ENCODE measurements at places on chromosomes 1 and 21.
A peak's percentile ranks its signal among the peaks of the same experiment; 100 is the strongest.

DNA sequence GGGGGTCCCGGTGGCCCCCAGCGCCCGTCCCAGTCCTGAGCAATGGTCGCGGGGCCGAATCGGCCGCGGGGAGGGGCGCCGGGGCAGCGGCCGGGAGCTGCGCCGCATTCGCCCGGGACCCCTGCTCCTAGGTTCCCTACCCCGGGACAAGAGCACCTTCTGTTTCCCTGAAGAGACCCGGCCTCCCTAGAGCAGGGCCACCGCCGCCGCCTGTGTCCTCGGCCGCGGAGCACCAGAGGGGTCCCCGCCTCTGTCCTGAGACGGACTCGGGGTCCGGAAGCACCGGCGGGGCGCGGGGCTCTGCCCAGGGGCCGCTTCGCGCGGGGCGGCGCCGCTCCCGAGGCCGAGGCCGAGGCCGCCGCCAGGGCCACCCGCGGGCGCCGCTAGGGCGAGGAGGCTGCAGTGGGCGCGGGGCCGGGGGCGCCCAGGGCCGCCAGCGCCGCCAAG, 157.9 kb downstream of the CASZ1 start:
- DNase-seq, result no peak

- DNase-seq, result no peak
Observed at GRCh38 chr1:40404670-40405462, 31.3 kb downstream of the SMAP2 start.

DNA sequence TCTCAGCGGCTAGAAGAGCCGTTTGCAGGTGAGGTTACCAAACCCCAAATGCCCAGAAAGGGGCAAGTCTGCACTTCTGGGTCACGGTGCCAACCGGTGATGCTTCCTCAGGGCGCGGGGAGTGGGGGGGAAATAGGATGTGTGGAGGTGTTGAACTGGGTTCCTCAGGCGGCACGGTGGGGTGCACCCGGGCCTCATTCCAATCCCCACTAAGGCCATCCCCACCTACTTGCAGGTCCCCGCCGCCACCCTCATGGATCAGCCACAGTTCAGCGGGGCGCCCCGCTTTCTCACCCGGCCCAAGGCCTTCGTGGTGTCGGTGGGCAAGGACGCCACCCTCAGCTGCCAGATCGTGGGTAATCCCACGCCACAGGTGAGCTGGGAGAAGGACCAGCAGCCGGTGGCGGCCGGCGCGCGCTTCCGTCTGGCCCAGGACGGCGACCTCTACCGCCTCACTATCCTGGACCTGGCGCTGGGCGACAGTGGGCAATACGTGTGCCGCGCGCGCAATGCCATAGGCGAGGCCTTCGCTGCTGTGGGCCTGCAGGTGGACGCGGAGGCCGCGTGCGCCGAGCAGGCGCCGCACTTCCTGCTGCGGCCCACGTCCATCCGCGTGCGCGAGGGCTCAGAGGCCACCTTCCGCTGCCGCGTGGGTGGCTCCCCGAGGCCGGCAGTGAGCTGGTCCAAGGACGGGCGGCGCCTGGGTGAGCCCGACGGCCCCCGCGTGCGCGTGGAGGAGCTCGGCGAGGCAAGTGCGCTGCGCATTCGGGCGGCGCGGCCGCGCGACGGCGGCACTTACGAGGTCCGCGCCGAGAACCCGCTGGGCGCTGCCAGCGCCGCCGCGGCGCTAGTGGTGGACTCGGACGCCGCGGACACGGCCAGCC, 3.9 kb downstream of the OBSCN start:
- no peak for DNase-seq

DNA sequence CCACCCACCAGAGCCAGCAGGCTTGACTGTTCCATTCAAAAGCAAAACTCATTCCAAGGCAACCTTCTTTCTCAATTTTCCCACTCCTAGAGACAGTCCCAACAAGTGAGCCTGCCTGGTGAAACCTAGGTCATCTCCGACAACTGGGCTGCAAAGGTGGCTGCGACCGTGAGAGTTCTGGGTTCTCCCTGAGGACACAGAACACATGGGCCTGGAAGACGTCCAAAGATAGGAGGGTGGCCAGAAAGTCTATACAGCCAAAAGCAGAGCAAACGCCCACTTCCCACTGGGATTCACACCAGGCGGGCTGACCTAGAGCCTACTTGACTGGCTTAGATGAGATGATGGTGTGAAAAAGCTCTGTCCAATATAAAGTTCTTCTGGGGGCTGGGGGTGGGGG, 90.2 kb upstream of the GRIK3 start:
- no peak for DNase-seq

- no peak for DNase-seq
Observed at GRCh38 chr1:41322835-41323234, 38.4 kb upstream of the FOXO6 start.

GRCh38 chr1:185598332-185598731, 135.9 kb upstream of the HMCN1 start:
- no peak for DNase-seq

DNA sequence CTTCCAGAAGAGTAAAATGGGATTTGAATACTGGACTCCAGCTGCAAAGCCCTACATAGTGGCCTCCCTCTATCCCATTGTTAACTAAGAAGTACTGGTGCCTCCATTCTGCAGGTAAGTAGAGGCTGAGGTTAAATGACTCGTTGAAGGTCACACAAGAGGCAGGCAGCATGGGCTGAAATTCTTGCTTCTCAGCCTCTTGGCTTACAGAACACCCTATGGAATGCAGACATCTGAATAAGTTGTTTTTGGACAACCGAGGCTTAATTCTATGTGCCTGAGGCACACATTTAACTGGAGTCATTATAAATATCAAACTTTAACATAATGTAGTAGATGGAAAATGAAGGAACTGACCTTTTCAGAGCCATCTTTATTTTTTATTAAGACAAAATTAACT, 5.7 kb downstream of the DNAJC11 start:
- no peak for DNase-seq

- no peak for DNase-seq
Observed at GRCh38 chr21:17343055-17343454, 169.8 kb upstream of the CXADR start.

DNA sequence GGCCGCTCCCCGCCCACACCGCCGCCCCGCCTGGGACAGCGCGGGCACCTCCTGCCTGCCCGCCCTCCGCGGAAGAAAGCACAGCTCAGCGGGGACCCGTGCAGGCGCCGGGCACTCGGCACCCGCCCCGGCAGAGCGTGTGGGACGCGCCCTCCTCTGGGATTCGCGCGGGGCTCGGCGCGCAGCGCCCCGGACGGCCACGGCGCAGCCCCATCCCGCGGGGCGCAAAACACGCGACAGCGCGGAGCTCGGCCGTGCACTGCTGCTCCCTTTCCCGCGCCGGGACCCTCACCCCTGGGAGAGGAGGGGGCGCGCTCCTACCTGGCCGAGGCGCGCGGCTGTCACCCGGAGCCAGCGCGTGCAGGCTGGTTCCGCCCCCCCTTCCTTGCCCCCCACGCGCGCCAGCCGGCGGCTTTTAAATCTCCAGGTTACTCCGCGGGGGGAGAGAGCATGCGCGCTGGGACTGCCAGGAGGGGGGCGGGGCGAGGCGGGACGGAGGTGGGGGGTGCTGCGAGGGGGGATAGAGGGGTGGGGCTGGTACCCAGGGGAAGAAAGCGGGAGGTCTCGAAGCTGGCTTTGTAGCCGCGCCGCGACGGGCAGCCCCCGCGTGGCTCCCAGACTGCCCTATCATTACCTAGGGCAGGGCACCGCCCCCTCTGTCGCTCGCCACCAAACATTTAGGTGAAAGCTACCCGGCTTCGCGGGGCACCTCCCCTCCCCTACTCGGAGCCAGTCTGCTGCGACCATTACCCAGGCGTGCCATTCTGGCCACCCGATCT, at the start of gene SLC45A3:
Gene SLC45A3 (minus strand): TSS at position 437 of the 779 bp plus-strand sequence. CDS start 15,853 bp downstream, outside the sequence.
- DNase-seq, result peak; percentile 17

- no peak for DNase-seq
Observed at GRCh38 chr1:90386899-90387720, 330.0 kb downstream of the BARHL2 start.

- no peak for DNase-seq
Observed at GRCh38 chr1:14265495-14265894, 333.0 kb upstream of the KAZN start.

DNA sequence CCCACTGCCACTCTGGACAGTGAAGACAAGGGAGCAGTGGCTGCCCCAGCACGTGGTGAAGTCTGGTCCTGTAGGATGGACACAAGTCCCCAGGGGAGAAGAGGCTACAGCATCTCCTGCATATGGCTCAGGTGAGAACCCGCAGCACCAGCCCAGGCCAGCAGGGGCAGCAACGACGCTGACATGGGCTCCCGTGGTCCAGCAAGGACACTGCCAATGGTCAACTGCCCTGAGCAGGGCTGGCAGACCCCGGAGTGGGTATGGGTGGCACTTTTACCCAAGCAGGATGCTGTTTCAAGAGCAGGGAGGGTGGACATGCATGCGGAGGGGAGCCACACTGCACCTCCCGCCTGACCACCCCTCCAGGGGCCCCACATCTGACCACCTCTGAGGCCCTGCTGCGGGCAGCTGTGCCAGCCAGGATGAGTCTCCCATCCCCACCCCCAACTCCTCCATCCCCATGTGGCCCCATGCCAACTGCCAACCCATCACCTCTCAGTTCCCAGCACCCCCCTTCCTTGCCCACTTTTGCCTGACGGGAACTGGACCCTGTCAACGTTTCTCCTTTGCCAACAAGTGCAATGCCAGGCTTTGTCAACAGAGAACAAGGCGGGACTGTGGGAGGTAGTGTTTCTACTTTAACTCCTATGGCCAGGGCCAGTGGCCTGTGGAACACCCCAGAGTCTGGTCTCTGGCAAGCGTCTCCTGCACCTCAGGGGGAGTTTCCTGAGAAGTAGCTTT, 8.6 kb downstream of the MORN1 start:
- DNase-seq, result no peak

DNA sequence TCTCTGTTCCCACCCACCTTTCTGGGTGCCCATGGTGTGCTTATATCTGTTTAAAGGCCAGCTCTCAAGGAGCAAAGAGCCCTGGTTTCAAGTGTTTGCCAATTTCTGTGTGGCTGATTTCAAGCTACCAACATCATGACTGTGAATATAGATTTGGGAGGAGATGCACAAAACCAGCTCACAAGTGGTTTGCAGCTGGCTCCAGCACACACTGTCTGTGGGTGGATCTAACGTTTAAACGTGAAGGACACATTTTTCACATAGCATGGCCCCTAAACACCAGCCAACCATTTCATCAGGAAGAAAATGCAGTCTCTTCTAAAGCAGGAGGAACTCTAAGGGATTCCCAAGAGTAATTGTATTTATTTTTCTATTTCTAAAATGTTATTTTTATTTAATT, 65.2 kb downstream of the FCRL5 start:
- no peak for DNase-seq

GRCh38 chr1:111729946-111730681, 9.1 kb downstream of the INKA2 start:
- no peak for DNase-seq

DNA sequence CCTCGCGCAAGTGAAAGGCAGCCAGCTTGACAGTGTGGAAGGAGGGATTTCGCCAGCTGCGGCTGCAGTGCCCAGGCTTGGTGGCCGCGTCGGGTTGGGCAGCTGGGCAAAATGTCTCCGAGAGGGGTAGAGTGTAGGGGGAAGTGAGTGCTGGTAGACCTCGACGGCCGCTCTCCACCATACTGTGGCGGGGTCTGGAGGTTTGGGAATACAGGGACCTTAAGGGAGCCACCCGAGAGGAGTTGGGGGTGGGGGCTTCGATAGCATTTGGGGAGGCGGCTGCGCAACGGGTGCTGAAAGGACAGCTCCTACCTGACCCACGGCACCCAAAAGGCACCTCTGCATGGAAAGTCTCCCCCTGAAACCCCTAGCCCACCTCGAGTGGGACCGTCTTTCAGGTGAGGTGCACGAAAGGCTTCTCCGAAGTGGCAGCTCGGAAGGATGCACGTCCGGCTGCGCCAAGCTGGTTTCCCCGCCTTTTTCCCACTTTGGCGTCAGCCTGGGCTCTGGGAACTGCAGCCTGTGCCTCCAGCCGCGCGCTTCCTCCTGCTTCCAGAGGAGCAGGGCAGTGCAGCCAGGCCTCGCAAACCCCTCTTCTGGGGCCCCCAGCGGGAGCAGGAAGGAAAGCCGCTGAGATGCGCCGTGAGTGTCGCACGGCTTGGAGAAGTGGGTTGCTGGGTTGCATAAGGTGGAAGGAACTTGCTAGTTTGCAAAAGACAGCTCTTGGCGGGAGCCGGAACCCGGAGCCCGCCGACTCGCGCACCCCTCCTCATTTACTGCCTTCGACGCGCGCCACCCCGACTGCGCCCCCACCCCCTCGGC, 531 bp upstream of the HMGN2 start:
- DNase-seq, result no peak

DNA sequence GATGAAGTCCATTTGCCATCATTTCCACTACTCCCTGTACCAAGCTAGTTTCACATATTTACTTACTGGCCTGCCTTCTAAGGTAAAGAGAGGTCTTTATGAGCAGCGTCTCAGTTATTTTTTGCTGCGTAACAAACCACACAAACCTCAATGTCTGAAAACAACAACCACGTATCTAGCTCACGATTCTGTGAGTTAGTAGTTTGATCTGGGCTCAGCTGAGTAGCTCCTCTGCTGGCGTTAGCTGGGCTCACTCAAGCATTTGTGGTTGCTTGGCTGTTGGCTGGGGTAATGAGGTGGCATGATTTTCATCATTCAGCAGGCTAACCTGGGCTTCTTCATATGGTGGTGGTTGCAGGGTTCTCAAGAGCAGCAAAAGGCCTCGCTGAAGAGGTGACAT, 225.4 kb downstream of the FOXD2 start:
- no peak for DNase-seq

DNA sequence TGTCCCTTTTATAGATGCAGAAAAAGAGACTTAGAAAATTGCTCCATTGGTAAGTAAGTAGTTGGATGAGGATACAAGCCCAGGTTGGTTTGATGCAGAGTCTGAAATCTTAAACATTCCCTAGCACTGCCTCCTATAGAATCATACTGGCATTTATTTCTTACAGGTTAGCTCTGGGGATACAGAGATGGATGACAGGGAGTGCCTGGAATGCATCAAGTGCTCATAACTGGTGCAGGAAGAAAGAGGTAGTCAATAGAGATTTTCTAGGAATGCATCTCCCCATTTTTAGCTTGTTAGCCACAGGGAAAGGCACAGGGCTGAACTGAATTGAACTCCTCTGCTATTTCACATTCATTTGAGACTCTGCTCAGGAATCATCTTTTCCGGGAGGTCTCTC, 269.0 kb upstream of the USP24 start:
- DNase-seq, result no peak

GRCh38 chr1:242209063-242209462, 210.2 kb upstream of the MAP1LC3C start:
- no peak for DNase-seq

GRCh38 chr1:201759194-201759815, 69.7 kb upstream of the IPO9 start:
- DNase-seq, result no peak

DNA sequence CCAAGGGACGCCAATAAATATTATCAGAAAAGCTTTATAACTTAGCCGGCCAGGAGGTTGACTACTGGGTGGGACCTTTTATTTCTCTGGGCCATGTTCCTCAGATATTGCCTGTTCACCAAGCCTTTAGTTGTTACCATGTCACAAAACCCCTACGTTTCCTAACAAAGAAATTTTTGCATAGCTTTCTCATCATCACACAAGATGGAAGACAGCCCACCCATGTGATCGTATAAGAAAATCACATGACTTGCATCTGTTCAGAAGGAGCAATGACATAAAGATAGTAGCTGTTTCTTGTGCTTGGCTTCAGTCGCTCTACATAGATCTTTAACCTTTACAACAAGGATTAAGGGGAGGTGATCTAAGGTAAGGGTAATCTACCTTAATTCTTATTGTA, 88.9 kb upstream of the NGF start:
- DNase-seq, result no peak

Measured in stimulated activated CD8-positive, alpha-beta memory T cell treated with anti-CD3 and anti-CD28 coated beads, Interleukin-4, amount 100 ng/mL, for 4 hours (primary cell).